ENCODE measurements at places on chromosomes 1 and 21.

GRCh38 chr1:220631238-220631815 lies 58.8 kb upstream of the C1orf115 start:
- DNase-seq: no peak

GRCh38 chr21:41428847-41429246 lies 2.8 kb downstream of the MX1 start:
- no peak for DNase-seq

DNA sequence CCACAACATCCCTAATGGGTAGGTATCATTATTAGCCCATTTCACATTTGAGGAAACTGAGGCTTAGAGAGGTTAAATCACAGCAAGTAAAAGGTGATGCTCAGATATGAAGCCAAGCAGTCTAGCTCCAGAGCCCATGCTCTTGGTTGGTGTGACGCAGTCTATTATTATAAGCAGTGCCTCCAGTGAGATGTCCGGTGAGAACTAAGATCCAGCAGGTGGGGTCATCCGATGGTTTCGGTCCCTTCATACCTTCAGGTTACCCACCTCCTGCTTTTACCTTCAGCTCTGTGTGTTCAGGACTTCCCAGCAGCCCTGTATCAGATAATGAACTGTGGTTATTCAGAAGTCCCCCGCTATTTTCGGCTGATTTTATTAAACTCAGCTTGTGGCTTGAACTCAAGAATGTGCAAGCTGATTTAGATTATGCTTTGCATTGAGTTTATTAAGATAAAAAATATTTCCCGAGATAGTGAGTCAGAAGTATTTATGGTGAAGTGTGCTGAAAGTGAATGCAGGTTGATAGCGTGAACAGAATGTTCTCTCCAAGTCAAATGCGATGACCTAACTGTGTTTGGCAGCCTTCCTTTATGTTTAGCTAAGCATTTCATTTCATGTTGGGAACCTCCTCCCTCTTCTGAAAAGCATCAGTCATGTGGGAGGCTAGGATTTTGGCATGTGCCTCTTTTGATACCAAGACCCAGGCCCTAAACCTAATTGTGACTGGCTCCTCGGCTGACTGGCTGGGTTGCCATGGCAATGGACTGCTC lies 160.9 kb upstream of the UBE2U start:
- no peak for DNase-seq

DNA sequence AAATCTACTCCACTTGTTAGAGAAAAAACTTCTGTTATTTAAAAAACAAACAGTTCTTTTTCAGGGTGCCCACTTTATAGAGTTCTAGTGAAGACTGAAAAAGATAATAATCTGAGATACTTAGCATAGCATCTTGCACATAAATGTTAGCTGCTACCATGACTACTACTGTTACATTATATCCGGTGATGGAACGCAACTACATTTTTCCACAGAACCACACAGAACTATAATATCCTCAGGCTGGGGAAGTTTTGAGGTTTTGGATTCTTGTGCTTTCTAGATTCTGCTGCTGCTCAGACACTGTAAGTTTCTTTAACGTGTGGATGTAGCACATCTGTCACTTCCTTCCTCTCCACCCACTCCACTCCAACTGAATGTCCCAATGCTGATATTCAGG lies 110.3 kb downstream of the PTPN14 start:
- DNase-seq: no peak

DNA sequence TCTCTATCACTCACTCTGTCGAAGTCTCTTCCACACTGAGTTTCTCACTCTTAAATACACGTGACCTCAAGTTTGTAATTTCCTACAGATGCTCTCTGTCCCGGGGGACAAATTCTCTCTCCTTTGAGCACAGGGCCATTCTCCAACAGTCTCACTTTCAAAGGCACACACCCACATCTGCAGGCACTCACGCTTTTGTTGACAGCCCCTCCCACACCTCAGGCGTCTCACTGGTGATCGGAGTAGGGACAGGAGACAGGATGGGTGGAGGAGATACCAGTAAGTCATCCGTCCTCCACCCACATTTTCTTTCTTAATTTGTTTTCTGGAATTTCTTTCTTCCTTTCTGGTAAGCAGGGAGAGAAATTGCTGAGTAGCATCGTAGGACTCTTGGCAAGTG lies 40.6 kb upstream of the GREM2 start:
- no peak for DNase-seq

DNA sequence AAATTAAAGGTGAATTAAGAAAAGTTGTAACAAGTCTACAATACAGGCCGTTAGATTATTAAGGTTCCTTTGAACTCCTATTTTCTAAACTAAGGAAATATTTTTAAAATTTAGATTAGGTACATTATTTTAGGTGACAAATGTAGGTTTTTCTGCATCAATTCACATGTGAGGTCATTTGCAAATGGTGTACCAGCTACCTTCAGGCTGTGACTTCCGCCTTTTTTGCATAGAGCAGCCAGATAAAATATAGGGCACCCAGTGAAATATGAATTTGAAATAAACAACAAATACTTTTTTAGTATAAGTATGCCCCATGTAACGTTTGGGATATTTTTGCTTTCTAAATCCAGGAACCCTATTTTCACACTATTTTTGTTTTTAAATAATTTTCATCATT lies 544.0 kb downstream of the LMO4 start:
- no peak for DNase-seq

GRCh38 chr21:42679319-42680057 lies 26.1 kb downstream of the PDE9A start:
- DNase-seq: no peak

- DNase-seq: no peak
Measured at GRCh38 chr1:248243204-248243603, 12.0 kb downstream of the OR2M4 start.

DNA sequence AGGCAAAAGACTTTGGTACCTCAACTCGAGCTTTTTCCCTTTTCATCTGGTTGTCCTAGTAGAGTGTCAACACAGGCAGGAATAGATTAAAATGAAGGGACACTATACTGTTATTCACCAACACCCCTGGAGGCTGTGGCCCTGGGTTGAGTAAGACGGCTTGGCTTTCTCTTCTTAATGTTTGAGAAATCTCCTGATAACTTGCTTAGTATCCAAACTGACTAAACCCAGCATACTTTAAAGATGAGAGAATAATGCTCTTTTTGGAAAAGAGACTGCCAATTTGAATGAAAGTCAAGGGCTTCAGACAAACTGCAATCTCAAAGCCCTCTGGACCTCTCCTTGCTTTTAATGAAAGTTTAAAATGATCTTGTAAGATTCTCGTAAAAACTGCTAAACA lies 2.6 kb upstream of the SLC30A1 start:
- no peak for DNase-seq

- DNase-seq: no peak
Measured at GRCh38 chr1:201374364-201374763, 3.1 kb downstream of the TNNT2 start.

- DNase-seq: no peak
Measured at GRCh38 chr1:185311589-185312225, 5.3 kb downstream of the IVNS1ABP start.

DNA sequence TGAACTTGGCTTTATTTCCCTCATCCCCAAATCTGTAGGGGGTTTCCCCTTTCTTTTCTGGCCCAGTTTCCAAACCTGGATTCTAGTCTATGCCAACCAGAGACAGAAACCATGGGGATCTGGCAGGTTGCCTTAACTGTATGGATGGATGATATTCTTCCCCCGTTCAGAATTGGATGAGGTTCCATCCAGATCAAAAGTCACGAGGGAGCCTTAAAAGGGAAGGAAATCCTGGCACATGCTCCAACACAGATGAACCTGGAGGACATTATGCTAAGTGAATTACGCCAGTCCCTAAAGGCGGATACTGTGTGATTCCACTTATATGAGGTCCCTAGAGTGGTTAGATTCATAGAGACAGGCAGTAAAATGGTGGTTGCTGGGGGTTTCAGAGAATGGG lies 124.4 kb downstream of the HUNK start:
- no peak for DNase-seq

DNA sequence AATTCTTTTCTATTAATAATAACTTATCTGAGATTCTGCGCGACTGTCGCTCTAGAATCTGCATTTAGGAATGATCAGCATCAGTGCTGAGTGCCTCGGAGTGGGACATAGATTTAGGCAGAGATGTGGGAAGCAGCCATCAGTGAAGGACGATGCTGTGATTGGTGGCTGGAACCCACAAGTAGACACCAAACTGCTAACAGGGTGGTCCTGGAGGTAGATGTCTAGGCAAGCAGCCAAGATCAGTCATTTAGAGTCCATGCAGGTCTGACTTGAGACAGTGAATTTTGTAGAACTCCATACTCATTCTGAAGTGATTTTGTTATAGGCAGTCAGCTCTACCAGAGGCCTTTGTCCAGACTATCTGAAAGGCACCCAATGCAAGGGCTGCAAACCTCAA lies 51.8 kb upstream of the LYST start:
- DNase-seq: no peak

DNA sequence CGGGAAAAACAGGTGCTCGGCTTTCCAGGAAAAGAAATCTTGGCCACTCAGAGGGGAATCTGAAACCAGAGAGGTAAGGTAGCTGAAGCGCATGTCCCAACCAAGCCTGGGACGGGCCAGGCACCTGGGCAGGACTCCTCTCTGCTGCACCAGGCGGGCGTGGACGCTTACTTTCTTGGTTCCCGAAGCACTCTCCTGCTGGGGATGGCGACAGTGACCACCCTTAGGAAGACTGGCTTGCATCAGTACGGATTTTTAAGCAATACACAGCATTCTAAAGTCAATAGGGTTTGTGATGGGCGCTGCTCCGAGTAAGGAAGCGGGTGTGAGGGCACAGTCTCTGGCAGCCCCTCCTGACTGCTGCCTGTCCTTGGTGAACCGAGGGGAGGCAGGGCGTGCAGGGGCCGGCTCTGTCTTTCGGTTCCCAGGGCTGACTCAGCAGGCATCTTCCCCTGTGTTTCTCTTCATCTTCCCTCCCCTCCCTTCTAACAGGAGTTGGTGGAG lies 74.9 kb upstream of the ANGPTL1 start:
- no peak for DNase-seq

DNA sequence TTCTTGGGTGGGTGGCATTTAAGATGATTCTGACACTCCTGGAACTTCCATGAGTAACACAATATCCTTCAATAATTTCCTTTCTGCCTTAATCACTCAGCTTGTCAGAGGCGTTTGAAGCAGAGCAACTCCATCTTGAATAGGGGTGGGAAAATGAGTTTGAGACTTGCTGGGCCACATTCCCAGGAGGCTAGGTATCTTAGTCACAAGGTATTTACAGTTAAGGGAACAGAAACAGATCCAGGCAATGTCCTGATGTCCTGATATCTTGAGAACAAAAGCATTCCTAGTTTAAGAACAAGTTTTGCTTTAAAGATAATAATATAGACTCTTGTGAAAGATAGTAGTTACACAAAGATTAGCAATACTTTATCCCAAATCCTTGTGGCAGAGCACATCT lies 76.6 kb upstream of the KIAA0040 start:
- no peak for DNase-seq

- DNase-seq: no peak
Measured at GRCh38 chr1:234584926-234585325, 25.1 kb downstream of the IRF2BP2 start.

DNA sequence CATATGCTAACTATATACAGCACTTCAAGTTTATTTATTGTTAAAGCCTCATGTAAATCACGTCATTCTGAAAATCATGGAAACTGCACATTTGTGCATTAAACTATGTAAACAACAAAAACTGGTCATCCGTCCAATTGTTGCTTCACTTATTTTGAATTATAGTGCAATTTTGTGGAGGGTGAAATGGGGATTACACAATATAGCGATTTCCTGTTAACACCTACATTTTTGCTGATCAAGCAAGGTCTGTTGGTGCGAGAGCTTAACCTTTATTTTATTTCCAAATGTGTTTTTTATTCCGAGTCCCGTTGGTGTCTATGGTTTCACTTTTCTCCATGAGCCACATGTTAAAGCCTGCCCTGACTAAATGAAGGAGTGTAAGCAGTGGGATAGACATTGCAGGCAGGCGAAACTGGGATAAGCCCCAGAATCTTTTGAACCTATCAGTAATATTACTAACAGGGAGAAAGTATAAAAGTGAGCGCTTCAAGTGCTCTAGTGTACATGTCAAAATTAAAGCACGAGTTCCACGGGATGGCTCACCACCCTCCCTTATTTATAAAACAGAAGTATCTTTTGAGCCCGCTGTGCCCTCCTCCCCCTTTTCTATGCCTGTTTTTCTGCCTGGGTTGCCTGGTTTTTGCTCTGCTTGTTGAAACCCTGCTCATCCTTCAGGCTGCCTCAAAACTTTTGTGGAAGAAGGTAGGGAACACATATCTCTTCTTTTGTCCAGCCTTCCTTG lies 120.7 kb downstream of the NFIA start:
- no peak for DNase-seq

GRCh38 chr1:224782281-224783000 lies 147.0 kb upstream of the DNAH14 start:
- no peak for DNase-seq

GRCh38 chr1:58183286-58183685 lies 363.2 kb downstream of the OMA1 start:
- DNase-seq: no peak

DNA sequence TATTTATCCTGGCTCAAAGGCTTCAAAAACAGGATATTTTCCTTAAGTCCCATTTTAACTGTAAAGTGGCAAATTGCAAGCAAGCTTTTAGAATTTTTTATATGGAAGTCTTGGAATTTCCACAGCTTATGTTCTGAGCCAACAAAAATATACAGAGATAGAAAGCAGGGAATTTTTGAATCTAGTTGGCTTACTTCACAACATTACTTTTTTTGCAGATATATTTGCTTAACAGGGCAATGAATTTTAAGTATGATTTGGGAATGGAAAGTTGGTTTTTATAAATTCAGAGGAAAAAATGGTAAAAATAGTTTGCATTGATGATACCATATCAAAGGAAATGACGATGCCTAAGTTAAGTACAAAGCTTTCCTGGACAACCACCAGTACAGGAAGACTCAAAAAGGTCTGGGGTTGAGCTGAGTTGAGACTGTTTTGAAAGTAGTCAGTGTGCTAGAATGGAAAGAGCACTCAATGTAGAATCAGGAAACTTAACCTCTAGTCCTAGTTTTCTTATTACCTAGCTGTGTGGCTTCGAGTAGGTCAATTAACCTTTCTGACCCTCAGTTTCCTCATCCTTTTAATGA lies 11.0 kb upstream of the VCAM1 start:
- DNase-seq: no peak

DNA sequence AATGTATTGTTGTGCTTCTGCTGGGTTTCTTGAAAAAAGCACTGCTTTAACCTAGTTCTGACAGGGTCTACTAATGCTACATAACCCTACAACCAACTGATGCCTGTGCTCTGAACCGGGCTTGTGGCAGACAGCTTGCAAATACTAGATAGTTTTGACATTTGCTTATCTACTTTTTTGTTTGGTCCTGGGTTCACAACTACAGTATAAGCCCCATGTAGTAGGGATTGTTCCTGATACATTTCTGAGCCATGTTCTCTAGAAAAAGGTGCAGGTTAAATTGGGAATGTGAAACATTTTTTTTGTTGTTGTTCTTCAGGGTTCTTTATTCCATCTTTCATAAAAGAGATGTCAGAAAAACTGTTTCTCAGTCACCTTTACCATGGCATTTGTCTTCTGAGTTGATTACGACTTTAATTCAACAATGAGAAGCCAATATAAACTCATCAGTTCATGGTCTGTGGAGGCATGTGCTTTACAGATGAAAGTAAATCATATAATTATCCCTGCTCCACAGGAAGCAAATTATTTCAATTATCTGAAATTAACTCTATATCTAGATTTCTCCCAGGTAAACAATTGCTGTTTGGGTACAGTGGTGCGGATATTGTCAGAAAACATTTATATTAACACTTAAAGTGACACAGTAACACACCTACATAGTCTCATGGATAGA lies 22.0 kb downstream of the OLFM3 start:
- no peak for DNase-seq

- DNase-seq: no peak
Measured at GRCh38 chr1:201708085-201708512, 120.9 kb upstream of the IPO9 start.

All from C1 segment of cervical spinal cord (tissue), 14 donors.